ENCODE measurements at places on chromosomes 6 and 20.

GRCh38 chr6:80488190-80488589 is 381.7 kb downstream of the BCKDHB start:
- no peak for DNase-seq

DNA sequence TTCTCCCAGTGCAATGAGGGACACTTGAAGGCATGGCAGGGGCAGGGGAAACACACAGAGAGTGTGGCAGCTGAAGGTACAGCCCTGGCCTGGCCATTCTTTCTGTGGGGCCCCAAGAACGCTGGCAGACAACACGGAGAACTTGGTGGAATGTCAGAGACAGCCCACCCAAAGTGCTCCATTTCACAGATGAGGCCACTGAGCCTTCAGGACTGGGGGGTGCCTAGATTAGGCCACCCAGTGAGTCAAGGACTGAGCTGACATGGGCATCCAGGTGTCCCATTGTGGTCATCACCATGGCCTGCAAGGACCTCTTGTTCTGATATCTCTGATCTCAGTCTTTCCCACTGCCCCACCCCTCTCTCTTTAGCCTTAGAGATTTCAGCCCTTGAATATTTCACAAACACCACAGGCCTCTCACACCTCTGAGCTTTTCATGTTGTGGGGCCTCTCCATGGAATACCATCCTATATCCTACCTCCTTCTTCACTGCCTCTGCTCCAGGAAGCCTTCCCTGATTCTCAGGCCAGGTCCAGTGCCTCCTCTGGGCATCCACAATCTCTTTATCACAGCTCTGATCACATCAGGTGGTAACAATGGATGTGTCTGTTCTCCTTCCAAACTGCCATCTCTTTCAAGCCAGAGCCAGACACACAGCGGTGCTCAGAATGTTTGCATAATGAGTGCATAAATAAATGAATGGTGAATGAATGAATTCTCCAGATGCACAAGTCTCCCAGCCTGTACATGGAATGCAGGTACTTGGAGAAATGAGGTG is 2.0 kb upstream of the RSPO4 start:
- no peak for DNase-seq

DNA sequence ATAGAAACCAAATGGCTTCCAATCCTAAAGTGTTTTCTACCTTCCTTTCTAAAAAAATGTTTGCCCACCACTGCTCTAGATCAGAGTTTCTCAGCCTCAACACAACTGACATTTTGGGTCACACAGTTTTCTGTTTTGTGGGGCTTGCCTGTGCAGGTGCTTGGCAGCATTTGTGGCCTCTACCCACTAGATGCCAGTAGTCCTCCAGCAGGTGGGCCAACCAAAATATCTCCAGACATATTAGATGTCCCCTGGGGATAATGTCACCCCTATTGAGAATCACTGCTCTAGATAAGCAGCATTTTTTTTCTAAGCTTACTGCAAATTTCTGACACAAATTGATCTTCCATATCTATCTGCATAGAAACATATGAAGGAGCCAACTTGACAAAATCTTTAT is 26.3 kb upstream of the EPM2A start:
- no peak for DNase-seq

GRCh38 chr20:20755231-20755630 is 42.8 kb upstream of the RALGAPA2 start:
- no peak for DNase-seq

DNA sequence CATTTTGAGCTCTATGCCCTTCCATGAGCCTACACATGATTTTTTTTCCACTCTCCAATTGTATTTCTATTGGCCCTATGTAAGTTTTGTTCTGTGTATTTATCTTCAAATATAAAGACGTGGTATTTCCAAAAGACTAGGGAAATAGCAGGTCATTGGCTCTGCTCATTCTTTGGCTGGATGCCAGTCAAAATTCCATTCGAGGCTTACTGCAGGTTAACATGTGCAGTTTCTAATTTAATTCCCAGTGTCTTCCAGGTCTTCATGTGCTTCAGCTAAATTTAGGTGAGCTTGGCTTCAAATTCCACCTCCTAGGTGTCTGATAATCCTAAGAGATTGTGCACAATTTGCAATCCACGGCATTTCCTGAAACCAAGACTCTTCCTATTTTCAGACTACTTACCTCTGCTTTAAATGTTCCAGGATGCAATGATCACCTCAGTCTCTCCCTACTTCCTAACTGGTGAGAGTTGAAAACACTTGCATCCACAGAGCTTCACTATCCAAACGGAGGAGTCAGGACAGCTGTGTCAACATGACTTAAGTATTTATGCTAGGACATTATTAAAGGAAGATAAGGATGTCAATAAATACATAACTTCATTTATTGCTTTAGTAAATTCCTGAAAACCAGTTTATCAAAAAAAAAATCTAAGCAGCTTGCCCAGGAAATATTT is 236.1 kb downstream of the COL12A1 start:
- no peak for DNase-seq

- DNase-seq = no peak
Observed at GRCh38 chr6:161011492-161012480, 20.2 kb downstream of the MAP3K4 start.

All from left hindlimb (tissue), 1 donor.